ENCODE measurements at places on chromosomes 2 and 18.

GRCh38 chr18:26777351-26778053 lies 88.0 kb downstream of the AQP4 start:
- DNase-seq, result no peak

DNA sequence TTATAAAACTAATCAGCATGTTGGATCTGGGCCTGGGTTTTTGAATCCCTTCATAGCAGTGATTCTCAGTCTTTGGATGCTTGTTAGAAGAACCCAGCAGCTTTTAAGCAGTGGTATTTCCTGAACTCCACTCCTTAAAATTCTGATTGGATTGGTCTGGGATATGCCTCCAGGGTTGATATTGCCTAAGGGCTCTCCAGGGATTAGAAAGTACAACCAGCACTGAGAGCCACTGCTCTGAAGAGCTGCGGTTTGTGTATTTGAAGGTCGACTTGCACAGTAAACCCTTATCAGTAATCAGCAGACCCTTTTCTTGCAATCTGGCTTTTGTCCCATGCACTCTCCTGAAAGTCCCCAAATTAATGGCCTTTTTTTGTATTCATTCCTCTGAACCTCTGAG lies 17.0 kb upstream of the RBMS1 start:
- DNase-seq, result no peak

DNA sequence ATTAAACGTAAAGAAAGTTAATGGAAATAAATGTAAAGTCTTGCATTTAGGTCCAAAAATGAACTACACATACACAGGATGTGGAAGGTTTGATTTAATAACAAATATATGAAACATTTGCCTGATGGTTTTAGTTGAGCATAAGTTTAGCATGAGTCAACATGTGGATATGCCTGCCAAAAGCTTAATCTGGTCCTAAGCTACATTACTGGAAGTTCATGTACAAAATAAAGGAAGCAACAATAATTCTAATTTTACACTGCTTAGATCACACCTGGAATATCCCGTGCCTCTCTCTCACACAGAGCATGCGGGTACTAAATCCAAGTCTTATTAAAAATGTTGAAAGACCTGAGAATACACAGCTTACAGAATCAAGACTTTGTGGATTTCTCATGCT lies 276.5 kb upstream of the NRP2 start:
- DNase-seq, result no peak

- DNase-seq, result no peak
Measured at GRCh38 chr18:58128381-58129374, 84.7 kb downstream of the NEDD4L start.

DNA sequence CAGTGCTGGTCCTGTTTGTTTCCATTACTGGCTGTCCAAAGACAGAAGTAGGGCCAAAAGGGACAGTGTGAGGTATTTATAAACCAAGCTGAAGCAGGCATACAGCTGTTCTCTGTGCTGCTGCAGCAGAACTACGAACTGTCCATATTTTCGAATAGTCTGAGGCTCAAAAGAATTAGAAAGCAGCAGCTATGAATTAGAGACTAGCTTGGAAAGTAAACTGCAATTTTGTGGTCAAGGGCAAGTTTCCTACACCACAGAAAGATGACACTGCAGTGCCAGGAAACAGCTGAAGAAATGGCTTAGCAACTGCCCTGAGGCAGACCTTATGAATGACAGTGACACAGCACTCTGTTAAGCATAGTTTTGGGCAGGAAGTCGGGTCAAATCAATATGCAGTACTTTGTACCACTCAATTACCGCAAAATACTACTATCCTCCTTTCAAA lies 125.3 kb downstream of the TMEM131 start:
- peak; percentile 51 for DNase-seq

GRCh38 chr2:172993139-172993538 lies 82.5 kb upstream of the MAP3K20 start:
- DNase-seq, result no peak

GRCh38 chr2:51657849-51658248 lies 625.9 kb upstream of the NRXN1 start:
- no peak for DNase-seq

GRCh38 chr18:76315722-76316230 lies 179.3 kb downstream of the ZNF516 start:
- no peak for DNase-seq

- DNase-seq, result no peak
Measured at GRCh38 chr2:133072837-133073694, 403.1 kb upstream of the LYPD1 start.

GRCh38 chr2:232635820-232636219 lies 2.4 kb downstream of the EFHD1 start:
- no peak for DNase-seq

- DNase-seq, result no peak
Measured at GRCh38 chr2:28240937-28241336, 151.7 kb upstream of the FOSL2 start.

GRCh38 chr2:233844836-233845235 lies 9.5 kb downstream of the HJURP start:
- no peak for DNase-seq

DNA sequence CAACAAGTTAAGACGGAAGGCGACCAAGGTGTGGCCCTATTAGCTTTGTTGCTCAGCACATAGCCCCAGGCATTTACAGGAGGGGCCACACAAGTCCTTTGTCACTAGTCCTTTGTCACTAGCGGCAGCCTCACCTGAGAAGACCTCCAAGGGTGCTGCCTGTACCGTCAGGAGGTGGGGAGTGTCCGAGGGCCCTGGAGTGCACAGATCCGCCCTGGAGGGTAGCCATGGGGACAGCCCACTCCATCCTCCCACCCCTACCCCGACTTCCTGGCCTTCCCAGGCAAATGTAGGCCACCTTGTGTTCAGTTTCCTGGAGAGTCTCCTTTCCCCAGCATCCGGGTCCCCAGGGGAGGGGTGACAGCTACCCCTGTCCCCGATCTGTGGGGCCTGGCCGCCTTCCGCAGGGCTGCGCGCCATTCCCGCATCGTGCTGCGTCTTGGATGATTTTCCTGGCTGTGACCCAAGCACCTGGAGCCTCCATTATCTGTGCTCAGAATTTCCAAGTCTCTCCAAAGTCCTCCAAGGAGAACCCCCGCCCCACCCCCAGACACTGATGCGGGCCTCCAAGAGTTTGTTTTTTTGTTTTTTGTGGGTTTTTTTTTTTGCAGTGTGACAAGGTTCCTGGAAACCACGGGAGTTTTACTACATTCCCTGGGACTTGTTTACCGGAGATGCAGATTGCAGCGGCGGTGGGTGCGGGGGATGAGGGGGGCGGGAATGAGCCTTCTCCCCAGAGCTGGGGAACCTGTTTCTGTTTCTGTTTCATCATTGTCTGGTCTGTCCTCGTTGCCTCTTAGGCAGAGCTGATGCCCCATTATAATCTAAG lies 28.6 kb downstream of the TEX44 start:
- no peak for DNase-seq

DNA sequence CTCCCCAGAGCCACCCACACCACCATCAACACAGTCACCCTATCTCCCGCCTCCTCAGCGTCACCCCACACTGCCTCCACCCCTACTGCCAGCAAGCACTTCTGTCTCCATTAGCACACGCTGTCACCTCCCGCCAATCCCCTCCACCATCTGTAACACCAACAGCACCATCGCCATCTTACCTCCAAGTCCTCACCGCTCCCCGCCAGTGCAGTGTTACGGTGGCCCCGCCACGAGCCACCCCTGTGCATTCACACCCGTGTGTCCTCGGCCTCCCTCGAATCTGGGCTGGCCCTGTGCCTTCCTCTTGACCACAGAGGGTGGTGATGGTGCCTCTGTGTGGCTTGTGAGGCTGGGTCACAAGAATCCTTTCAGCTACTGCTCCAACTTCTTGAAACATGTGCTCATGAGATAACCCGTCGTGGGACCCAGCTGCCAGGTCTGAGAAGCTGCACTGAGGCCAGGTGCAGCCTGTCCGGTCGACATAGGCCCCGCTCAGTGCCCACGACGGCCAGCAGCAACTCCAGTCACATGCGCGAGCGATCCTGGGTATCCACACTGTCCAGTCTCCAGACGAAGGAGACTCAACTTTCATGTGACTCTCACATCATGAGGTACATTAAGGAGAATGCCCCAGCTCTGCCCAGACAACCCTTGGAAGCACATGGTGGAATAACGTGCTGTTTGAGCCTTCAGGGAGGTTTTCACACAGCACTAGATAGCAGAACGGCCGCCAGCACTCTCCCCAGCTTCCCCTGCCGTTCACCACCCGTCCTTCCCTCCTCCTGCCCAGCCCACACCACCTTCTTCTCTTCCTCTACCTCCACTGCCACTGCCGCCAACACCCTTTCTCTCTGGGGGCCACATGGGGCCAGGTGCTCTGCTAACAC lies 72.6 kb upstream of the ASB18 start:
- no peak for DNase-seq

GRCh38 chr2:33437815-33438214 lies 38.6 kb upstream of the RASGRP3 start:
- no peak for DNase-seq

- no peak for DNase-seq
Measured at GRCh38 chr18:57595347-57595746, 8.8 kb upstream of the FECH start.

- DNase-seq, result peak; percentile 31
Measured at GRCh38 chr18:45197526-45197970, 417.7 kb upstream of the SLC14A2 start.

DNA sequence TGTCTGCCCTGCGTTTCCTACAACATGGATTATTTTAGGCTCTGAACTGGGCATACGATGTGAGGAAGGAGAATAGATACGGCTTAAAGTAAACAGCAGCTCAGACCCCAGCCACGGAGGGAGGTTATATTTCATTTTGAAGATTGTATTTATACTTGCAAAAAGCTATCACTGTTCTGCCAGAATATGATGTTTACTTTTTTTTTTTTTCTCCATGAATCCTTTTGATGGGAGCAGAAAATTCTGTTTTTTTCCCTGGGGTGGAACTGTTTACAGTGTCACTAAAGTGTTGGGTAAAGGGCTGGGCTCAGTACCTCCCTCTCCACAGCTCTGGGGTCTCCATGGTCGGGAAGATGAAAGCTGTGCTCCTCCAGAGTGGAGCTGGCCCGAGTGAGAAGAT lies 13.1 kb downstream of the PCARE start:
- DNase-seq, result no peak

DNA sequence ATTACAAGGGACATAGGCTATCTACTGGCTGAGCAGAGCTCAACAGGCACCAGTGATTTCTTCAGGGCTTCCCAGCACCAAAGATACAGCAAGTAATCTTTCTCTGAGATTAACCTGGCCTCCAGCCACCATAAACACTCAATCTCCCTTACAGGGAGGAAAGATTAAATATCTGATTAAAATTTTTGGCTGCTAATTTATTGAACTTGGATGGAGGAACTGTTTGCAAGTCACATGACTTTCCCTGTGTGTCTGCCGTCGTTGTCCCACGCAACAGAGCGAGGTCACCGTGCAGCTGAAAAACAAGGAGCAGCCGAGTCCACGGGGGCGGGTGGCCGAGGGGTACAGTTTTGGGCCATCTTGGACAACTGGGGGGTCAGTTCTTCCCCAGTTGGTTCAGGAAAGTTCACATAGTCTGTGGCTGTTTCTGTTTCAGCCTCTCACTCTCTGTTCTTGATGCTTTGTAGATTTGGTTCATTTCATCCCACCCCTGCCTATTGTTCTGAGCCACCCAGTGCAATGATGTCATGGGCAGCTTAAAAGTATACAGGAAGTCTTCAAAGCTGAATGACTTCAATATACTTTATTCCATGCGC lies 186.8 kb upstream of the CTAGE1 start:
- no peak for DNase-seq

DNA sequence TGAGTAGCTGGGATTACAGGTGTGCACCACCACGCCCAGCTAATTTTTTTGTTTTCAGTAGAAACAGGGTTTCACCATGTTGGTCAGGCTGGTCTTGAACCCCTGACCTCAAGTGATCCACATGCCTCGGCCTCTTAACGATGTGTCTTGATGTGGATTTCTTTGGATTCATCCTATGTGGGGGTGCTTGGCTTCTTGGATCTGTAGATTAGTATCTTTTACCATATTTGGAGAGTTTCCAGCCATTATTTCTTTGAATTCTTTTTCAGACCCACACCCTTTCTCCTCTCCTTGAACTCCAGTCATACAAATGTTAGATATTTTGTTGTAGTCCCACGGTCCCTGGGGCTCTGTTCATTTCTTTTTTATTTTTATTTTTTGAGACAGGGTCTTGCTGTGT lies 6.8 kb upstream of the TOGARAM2 start:
- DNase-seq, result no peak

DNA sequence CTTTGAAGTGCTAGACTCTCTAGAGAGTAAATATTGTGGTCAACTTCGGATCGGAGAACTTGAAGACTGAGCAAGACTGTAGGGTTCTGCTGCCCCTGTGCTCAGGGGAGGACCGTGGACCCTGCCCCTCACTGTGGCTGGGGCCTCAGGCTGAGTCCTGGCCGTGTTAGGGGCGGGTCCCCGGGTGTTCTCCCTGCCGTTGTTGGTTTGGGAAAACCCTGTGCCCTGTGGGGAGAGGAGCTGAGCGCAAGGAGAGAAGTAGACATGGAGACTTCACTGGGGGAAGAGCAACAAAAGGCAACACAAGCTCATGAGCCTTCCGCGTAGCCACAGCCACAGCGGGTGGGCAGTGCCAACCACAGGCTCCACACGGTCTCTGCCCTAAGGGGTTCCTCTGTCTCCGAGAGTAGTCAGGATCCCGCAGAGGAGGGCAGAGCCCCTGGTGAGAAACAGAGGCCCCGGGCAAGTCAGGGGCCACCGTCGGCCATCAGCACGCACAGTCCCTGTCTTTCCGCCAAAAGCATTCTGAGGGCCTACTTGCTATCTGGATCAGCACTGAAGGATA lies 53.1 kb downstream of the NTSR2 start:
- DNase-seq, result no peak

Measured in stimulated activated CD4-positive, alpha-beta T cell treated with anti-CD3 and anti-CD28 coated beads, Interleukin-1b, Interleukin-23, amount 100 ng/mL, for 48 hours (primary cell).